ENCODE measurements at places on chromosomes 4 and X.

- no peak for DNase-seq
Measured at GRCh38 chr4:5866841-5867813, 25.8 kb downstream of the CRMP1 start.

- DNase-seq: no peak
Measured at GRCh38 chr4:98969878-98970785, 25.4 kb upstream of the METAP1 start.

DNA sequence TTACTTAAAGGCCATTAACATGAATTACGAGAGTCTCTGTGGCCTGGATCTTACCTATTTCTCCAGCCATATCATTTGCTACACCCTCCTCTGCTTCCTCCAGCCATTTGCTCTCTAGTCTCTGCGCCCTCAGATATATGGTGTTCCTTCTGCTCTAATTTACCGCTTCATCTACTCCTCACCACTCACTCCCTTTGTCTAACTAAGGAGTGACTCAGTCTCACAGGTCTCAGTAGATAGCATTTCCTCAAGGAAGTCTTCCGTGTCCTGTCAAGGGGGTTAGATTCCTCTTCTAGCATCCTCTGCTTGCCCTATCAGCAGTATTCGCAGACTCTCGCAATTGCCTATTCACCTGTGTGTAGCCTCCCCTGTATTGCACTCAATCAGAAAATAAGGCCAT, 892.1 kb upstream of the INTU start:
- no peak for DNase-seq

DNA sequence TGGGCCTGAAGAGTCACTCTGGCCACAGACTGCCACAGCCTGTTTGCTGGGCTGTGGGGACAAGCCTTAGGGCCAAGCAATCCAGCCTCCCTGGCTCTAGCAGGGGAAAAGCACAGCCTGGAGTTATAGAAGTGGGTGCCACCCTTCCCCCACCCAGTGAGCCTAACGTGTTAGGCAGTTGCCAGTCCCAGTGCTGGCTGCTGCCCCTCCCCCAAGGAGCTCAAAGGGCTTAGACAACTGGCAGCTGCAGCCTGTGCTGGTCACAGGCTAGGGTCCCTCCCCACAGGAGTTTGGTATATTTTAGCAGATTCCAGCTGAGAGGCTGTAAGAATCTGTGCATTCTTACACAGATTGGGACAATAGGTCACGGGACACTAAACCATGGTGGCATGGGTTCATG, 370.3 kb upstream of the FGF16 start:
- no peak for DNase-seq

- no peak for DNase-seq
Measured at GRCh38 chr4:38769857-38770256, 12.9 kb downstream of the TLR10 start.

GRCh38 chrX:150406596-150406995, 43.5 kb downstream of the MAMLD1 start:
- no peak for DNase-seq

All from hematopoietic multipotent progenitor cell treated with erythropoietin and hydrocortisone succinate and interleukin-3 and kit ligand, for 17 days (in vitro differentiated cells).